Activated CD8-positive, alpha-beta memory T cell treated with anti-CD3 and anti-CD28 coated beads for 48 hours (primary cell): ENCODE measurements at places on chromosomes 5 and 9.

DNA sequence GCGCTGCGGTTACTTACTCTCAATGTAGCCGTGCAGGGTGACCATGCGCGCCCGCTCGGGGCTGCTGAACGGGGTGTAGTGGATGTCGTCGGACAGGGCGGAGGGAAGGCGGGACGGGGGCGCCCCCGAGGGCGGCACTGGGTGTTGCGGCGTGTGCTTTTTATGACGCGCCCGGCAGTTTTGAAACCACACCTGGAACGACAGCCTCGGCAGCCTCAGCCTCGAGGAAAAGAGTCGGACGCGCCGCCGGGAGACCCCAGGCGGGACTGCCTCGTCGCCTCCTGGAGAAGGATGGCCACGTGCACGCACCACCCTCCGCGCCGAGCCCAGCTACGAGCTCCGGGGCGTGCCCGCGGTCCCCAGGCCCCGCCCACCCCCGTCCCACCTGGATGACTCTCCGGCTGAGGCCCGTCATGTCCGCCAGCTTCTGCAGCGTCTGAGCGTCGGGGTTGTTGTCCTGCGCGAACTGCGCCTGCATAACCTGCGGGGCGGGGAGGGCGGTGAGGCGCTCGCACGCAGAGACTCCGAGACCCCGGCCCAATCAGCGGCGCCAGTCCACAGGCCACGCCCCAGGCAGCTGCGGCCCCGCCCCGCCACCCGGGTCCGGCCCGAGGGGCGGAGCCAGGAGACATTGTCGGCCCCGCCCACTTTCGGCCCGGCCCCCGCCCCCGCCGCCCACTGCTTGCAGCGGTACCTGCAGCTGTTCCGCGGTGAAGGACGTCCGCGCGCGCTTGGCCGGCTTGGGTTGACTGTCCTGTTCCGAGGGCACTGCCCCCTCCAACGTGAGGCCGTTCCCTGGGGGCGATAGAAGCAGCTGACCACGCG is 15.0 kb downstream of the LHX6 start:
- DNase-seq: no peak

DNA sequence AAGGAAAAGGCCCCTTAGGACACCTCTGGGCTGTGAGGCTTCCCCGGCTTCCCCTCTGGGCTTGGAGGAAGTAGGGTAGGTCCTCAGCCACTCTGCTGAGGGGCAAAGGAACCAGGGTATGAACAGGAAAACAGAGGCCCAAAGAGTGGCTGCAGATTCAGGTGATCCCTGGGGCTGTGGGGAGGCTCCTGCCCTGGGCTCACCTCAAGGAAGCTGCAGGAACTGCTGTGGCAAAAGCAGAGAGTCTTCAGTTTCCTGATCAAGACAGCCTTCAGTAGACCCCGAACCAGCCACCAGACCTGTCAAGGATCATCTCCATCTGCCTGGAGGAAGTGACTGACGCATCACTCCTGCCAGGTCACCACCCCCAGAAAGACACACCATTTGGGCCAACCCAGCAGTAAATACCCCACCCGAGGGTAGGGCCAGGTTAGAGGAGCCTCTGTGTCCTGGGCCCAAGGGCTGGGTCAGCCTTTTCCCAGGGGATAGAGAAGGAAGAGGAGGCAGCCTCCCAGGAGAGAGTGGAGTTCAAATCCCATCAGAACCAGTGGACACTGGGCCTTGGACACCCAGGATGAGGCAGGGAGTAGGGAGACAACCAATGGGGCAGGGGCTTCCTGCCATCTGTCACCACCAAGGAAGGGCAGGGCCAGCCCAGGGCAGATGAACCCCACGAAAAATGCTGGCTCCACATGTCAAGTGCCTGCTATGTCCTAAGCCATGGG is 5.8 kb upstream of the ST6GALNAC6 start:
- no peak for DNase-seq

DNA sequence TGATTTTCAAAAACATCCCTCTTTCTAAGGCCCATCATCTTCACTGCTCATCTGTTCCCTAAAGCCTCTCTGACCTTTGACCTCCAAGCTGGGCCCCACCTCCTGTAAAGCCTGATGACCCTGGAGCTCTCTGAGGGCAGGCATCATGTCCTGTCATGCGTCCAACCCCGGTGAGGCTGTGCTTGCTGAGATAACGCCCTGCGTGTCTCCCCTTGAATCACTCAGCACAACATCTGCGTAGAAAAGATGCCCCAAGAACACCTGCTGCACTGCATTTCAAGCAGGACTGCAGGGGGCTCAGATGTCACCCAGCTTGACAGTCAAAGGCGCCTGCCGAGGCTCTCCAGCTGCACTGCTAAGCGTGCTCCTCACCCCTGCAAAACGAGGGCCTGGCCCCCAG is 78.0 kb downstream of the OTULIN start:
- DNase-seq: no peak

GRCh38 chr9:135108831-135109510 is 21.5 kb downstream of the OLFM1 start:
- no peak for DNase-seq

DNA sequence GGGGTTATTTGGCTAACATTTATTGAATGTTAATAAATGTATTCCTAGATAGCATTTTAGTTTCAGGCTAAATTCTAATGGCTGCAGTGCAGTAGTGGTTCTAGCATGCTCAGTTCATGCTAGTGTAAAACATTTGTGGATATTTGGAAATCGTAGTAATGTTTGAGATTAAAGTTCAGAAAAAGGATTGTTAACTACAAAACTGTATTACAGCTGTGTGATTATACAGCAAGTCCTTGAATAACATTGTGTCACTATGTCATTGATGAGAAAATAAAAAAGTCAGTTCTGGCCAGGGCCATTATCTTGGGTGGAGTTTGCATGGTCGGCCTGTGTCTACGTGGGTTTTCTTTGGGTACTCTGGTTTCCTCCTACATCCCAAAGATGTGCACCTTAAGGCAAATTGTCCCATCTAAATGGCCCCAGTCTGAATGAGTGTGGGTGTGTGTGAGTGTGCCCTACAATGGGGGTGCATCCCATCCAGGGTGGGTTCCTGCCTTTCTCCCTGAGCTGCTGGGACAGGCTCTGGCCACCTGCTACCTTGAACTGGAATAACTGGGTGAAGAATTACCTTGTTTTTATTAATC is 8.8 kb downstream of the ZSWIM6 start:
- no peak for DNase-seq

DNA sequence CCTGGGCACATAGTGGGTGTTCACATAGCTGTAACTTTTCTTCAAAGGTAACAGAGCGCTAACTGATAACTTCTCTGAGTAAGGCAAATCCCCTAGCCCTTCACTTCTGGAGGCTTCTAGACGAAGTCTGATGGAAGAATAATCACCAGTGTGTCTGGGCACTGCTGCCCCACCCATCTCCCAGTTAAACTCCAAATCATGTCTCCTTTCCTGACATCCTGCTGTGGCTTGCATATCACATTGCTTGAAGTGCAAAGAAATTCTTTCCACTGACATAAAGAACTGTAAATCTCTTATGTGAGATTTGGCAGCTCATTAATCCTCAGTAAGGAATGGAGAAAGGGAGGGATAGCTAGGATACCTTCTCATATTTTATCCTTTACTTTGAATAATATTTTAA is 74.6 kb downstream of the MARCHF11 start:
- no peak for DNase-seq

DNA sequence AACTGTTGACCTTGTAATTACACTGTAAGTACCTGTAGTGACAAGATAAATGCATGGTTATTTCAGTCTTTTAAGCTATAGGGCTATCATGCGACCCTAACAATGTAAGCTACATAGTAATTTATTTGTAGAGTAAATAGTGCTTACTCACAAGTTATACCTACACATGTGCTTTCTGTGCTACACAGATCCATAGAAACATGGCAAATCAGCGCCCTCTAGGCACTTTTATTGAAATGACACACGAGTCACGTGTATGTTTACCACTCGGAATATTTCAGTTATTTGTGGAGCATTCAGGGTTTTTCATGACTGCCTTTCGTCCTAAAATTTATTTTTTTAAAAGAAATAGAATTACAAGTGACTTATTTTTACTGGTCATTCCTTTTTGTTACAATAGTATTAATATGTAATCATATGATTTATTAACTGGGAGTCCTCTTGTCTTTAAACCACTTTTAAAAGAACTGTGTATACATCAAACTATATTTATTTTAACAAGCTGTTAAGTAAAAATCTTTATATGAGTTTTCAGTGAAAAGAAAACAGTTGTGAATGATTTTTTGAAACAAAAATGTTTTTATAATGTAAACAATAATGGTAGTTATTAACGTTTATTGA is 1242.3 kb upstream of the WWC1 start:
- DNase-seq: no peak
